Fibroblast of lung (primary cell): ENCODE measurements at places on chromosomes 5 and 9. TPM values are rescaled to one million over a fixed set of nuclear protein-coding genes. Genes with fewer than 3 reads are reported as not detected.

DNA sequence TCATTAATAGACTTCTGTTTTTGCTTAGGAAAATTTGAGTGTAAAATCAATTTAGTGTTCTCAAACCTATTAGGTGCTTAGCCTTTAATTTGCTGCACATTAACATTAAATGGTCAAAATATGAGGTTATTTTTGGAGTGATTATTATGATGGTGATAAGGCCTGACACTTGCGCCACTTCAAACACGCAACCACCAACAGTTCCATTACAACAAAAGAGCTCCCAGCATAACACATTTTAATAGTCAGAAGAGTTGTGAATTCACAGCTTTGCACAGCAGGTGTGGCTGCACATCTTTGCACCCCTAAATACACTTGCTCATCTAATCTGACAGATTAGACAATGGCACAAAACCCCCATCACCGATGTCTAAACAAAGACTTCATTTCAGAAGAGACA lies 940.7 kb downstream of the NR2F1-AS1 start:
- H3K27ac ChIP-seq = no peak overlapping the region
- no peak overlapping the region for H3K4me3 ChIP-seq
- no peaks in the 10 kb centered on the region for H3K27me3 ChIP-seq
- DNase-seq = no peak

- peaks cover 4% of the 10 kb centered on the region for H3K4me1 ChIP-seq
- H3K27ac ChIP-seq = no peak overlapping the region
- no peaks in the 10 kb centered on the region for H3K36me3 ChIP-seq
- no peak overlapping the region for H3K4me3 ChIP-seq
Measured at GRCh38 chr5:126403876-126404275, 19.3 kb upstream of the GRAMD2B start.

GRCh38 chr5:180831139-180832093 lies 28.8 kb upstream of the MGAT1 start:
- no peaks in the 10 kb centered on the region for H3K27me3 ChIP-seq
- DNase-seq = peak; percentile 68
- H3K36me3 ChIP-seq = peaks cover 3% of the 10 kb centered on the region
- peak overlapping the region; percentile 92 for H3K27ac ChIP-seq
- H3K4me3 ChIP-seq = peak overlapping the region; percentile 88

DNA sequence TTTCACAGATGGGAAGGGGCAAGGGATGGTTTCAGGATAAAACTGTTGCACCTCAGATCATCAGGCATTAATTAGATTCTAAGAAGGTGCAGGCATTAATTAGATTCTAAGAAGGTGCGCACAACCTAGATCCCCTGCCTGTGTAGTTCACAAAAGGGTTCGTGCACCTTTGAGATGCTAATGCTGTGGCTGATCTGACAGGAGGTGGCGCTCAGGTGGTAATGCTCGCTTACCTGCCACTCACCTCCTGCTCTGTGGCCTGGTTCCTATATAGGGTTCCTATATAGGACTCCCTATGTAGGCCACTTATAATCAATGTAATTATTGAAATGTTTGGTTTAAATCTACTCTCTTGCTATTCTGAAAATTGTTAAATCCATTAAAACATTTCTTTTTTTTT lies 171.0 kb downstream of the MSX2 start:
- H3K4me1 ChIP-seq = no peaks in the 10 kb centered on the region
- H3K4me3 ChIP-seq = no peak overlapping the region
- no peaks in the 10 kb centered on the region for H3K36me3 ChIP-seq
- H3K27me3 ChIP-seq = no peaks in the 10 kb centered on the region
- DNase-seq = no peak

- H3K4me3 ChIP-seq = no peak overlapping the region
- no peaks in the 10 kb centered on the region for H3K36me3 ChIP-seq
- DNase-seq = no peak
- H3K27me3 ChIP-seq = peaks cover 90% of the 10 kb centered on the region
- no peaks in the 10 kb centered on the region for H3K4me1 ChIP-seq
Measured at GRCh38 chr9:93949694-93950449, 5.3 kb downstream of the BARX1 start.

GRCh38 chr5:139659695-139660101 lies 11.5 kb downstream of the CXXC5 start:
- no peaks in the 10 kb centered on the region for H3K27me3 ChIP-seq
- DNase-seq = no peak
- no peaks in the 10 kb centered on the region for H3K36me3 ChIP-seq
- peak overlapping the region; percentile 42 for H3K4me3 ChIP-seq
- peak overlapping the region; percentile 82 for H3K27ac ChIP-seq

DNA sequence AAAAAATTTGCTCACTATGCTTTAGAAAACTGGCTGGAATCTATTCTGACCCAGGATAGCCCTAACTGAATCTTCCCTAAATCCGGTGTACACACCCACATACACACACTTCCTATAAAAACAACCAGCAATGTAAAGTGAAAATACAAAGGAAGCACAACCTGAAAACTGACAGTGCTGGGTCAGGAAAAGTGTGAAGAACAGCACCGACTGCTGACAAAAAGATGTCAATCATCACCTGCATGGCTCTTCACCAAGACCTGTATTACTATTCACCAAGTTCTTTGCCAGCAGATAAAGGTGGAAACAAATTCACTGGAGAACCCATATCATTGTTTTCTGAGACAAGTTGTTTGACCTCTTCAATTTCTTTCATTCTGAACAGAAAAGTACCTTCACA lies 293.8 kb upstream of the GRAMD2B start:
- no peaks in the 10 kb centered on the region for H3K27me3 ChIP-seq
- DNase-seq = no peak
- H3K4me3 ChIP-seq = no peak overlapping the region
- H3K27ac ChIP-seq = no peak overlapping the region
- H3K36me3 ChIP-seq = no peaks in the 10 kb centered on the region
- no peaks in the 10 kb centered on the region for H3K4me1 ChIP-seq

GRCh38 chr9:131984564-131984963 lies 95.1 kb downstream of the MED27 start:
- no peaks in the 10 kb centered on the region for H3K27me3 ChIP-seq
- H3K4me3 ChIP-seq = no peak overlapping the region
- no peaks in the 10 kb centered on the region for H3K36me3 ChIP-seq
- H3K4me1 ChIP-seq = peaks cover 6% of the 10 kb centered on the region

DNA sequence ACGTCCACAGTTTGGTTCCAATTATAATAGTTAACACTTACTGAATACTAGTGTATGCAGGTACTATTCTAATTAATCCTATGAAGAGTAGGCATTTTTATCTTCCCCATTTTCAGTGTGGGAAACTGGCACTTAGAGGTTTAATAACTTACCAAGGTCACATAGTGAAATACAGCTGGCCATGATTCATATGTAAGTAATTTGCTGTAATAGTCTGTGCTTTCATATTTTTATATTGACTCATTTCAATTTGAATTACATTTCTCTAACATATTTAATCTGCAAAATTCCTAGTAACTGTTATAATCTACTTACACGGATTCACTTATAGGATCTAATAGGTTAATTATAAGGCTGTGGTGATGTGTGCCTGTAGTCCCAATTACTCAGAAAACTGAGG lies 19.4 kb downstream of the CCNH start:
- H3K27ac ChIP-seq = peak overlapping the region; percentile 80
- H3K4me1 ChIP-seq = peaks cover 28% of the 10 kb centered on the region
- peak; percentile 92 for DNase-seq
- peaks cover 7% of the 10 kb centered on the region for H3K36me3 ChIP-seq

DNA sequence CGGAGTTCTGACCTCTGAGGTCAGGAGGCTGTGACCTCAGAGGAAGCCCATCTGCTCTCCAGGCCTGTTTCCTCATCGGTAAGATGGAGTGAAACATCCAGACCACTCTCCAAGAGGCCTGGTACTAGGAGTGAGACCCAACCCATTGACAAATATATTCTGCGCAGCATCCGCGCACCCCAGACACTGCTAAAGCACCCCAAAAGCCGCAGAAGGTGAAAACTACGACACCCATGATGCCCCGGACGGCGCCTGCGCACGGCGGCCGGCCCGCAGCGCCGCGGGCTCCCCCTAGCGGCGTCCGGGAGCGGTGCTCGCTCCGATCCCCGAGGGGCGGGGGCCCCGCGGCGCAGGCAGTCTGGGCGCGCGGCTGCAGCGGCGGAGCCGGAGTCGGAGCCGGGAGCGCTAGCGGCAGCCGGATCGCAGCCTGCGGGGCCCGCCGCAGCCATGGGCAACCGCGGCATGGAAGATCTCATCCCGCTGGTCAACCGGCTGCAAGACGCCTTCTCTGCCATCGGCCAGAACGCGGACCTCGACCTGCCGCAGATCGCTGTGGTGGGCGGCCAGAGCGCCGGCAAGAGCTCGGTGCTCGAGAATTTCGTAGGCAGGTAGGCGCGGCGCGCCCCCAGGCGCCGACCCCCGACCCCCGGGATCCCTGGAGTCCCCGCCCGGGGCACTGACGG lies at the start of gene DNM1:
Gene DNM1 (plus strand): TSS at position 356 of the 683 bp plus-strand sequence. CDS start 92 bp downstream, at position 448.
- DNase-seq = peak; percentile 55
- no peaks in the 10 kb centered on the region for H3K36me3 ChIP-seq
- H3K4me1 ChIP-seq = no peaks in the 10 kb centered on the region
- no peak within 1 kb of the TSS for H3K27ac ChIP-seq
- no peaks in the 10 kb centered on the region for H3K27me3 ChIP-seq

- no peak for DNase-seq
- H3K4me1 ChIP-seq = no peaks in the 10 kb centered on the region
- H3K36me3 ChIP-seq = no peaks in the 10 kb centered on the region
- H3K27ac ChIP-seq = no peak overlapping the region
Measured at GRCh38 chr5:150077996-150078801, 8.2 kb downstream of the CSF1R start.

DNA sequence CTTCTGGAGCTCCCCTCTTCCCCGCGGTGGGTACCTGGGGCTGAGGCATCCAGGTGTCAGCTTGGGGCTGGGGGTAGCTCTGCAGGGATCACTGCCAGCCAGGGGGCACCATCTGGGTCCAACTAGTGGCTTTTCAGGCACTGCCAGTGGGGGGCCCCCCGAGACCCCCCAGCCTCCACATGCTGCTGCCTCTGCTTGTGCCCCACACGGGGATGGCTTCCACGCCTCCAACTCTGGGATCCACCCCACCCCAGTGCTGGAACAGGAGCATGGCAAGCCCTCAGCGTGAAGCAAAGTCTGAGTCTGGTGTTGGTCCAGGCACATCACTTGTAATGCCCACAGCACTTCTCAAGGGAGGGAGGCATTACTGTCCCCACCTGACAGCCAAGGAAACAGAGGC lies 260.5 kb upstream of the MVB12B start:
- H3K4me3 ChIP-seq = no peak overlapping the region
- H3K27me3 ChIP-seq = no peaks in the 10 kb centered on the region
- H3K4me1 ChIP-seq = no peaks in the 10 kb centered on the region
- no peak for DNase-seq
- no peaks in the 10 kb centered on the region for H3K36me3 ChIP-seq

DNA sequence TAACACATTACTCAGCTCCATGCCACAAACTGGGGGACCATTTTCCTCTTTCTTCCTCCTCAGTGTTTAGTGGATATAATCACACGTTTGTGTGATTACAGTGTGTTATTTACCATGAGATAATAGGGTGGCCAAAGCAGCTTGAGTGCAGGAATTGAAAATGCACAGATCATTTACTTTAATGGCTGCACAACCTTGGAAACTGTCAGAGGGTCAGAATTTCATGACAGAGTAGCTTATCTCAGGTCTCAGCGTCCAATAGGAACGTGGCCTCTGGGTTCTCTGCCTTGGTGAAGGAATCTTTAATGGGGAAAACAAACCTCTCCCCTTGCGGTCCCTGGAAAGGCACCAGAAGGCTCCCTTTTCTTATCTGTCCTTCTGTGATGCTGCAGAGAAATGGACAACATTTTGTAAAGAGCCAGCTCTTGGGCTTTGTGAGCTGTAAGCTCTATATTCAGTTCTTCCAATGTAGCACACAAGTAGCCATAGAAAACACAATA lies 87.4 kb upstream of the CD180 start:
- H3K4me3 ChIP-seq = no peak overlapping the region
- peaks cover 3% of the 10 kb centered on the region for H3K4me1 ChIP-seq
- no peaks in the 10 kb centered on the region for H3K36me3 ChIP-seq
- no peak overlapping the region for H3K27ac ChIP-seq
- DNase-seq = no peak

DNA sequence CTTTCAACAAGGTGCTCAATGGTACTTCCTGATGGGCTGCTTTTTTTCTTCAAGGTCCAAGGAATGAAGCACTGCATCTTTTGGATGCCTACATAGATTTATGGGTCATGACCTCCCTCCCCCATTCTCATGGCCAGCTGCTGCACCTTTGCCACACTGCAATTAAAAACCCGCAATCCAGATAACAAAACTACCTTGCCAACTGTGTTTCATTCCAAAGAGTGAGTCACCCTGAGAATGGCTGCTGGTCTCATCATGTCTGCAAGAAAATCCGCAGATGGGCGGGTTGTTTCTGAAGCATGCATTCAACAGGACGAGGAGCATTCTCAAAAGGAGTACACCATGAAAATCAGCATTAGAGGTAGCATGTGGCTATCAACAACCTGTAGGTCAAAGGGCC lies 139.8 kb downstream of the ELAVL2 start:
- no peak overlapping the region for H3K27ac ChIP-seq
- H3K27me3 ChIP-seq = no peaks in the 10 kb centered on the region
- DNase-seq = peak; percentile 91
- H3K4me3 ChIP-seq = no peak overlapping the region

DNA sequence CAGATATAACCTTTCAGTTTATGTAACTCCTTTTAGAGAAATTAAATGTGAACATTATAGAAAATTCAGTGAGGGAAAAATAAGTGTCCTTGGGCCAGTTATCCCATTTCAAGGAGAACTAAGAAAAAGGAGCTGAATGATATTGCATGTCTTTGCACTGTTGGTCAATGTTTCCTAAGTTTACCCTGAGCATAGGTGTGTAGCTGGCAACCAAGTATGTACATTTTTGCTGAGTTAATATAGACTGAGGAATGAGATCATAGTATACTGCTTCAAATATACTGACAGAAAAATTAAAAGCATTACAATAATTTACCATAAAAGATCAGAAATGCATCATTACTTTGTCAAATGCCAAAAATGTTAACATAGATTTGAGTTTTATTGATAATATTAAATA lies 2128.7 kb upstream of the C9orf72 start:
- H3K36me3 ChIP-seq = no peaks in the 10 kb centered on the region
- no peak overlapping the region for H3K27ac ChIP-seq
- no peak for DNase-seq

FBP2 gene
- total RNA-seq = not detected in 2 replicates

GDA gene
- under 0.01 TPM in 1 of 2 replicates, not detected in the other for total RNA-seq

MYOT gene
- total RNA-seq = not detected in 2 replicates

RNF183 gene
- total RNA-seq = not detected in 2 replicates

MGAT1 gene
- 55.2 and 72.5 TPM in 2 replicates for total RNA-seq

LHX2 gene
- not detected in 2 replicates for total RNA-seq

RANBP6 gene
- 22.1 and 24.9 TPM in 2 replicates for total RNA-seq

CSF2 gene
- 0.51 and 0.66 TPM in 2 replicates for total RNA-seq

PKD2L2 gene
- total RNA-seq = 0.26 TPM in 1 of 2 replicates, not detected in the other

COL27A1 gene
- total RNA-seq = 3.6 and 5.4 TPM in 2 replicates

PCDH1 gene
- total RNA-seq = 0.66 and 2.3 TPM in 2 replicates

ZNF346 gene
- 12.8 and 14.9 TPM in 2 replicates for total RNA-seq

SPINK6 gene
- not detected in 2 replicates for total RNA-seq

DOLPP1 gene
- 4.9 and 7.4 TPM in 2 replicates for total RNA-seq

GRXCR2 gene
- total RNA-seq = not detected in 2 replicates

BARHL1 gene
- total RNA-seq = not detected in 2 replicates

CCT5 gene
- 360 and 406 TPM in 2 replicates for total RNA-seq

UBLCP1 gene
- total RNA-seq = 13.9 and 15.4 TPM in 2 replicates

RAB14 gene
- total RNA-seq = 18.5 and 29.1 TPM in 2 replicates
